ENCODE measurements at places on chromosomes 7 and 10.
A peak's percentile ranks its signal among the peaks of the same experiment; 100 is the strongest.

DNA sequence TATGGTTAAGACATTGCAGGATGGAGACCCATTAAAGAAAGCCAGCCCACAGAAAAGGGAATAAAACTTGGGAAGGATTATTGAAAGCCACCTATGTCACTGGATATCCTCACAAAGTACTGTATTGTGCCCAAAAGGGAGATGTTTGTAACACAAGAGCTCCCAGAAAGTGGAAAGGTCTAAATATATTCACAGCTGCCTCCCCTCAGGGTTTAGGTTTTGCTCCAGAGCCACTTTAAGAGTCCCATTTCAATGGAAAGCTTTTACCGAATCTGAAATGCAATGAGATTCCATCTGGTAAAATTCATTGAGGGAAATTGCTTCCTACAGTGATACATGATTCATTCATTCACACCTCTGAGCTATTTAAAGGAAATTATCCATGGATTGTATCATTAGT, 176.4 kb downstream of the XPNPEP1 start:
- DNase-seq = no peak

DNA sequence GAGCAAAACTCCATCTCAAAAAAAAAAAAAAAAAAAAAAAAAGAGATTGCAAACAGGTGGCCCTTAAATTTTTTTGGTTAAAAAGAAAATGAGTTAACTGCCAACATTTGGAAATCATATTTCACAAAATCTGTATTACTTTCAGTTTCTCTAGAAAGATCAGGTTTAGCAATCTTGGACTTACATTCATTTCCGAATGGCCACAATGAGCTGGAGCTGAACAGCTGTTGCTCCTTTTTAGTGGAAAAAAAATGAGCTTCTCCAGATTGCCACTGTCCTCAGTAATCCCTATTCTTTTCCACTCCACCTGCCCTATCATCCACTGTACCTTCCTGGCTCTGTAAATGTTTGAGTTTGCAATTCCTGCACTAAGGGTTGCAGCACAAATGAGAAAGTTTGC, 43.6 kb downstream of the RAB11FIP2 start:
- DNase-seq = no peak

DNA sequence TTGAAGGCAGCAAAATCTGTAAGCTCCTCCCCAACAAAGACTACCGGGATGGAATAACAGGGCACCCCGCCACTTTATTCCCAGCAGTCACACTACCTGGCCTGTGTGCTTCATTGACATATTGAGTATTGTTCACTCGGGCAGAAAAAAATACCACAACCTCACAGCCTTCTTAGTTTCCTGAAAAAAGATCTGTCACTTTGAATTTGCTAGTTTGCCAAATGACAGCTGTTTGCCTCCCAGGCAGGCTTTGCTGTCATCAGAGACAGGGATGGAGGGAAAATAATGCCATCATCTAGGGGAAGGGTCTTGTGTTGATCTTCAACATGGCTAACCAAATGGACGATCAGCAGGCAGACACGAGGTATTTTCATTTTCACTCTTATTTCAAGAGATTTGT, 26.9 kb downstream of the BMPER start:
- no peak for DNase-seq

DNA sequence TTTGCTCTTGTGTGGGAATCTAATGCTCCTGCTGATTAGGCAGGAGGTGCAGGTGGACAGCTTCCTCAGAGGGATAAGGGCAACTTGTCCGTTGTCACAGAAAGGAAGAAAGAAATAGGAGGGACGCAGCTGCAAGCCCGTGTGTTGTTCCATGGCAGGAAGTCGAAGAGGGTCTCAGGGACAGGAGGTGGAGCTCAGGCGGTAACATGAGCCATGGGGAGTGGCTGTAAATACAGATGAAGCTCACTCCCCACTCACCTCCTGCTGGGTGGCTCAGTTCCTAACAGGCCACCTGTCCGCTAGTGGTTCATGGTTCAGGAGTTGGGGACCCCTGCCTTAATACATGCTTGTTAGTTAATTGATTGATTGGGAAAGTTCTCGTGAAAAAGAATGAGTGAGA, 101.7 kb upstream of the SFMBT2 start:
- DNase-seq = no peak

DNA sequence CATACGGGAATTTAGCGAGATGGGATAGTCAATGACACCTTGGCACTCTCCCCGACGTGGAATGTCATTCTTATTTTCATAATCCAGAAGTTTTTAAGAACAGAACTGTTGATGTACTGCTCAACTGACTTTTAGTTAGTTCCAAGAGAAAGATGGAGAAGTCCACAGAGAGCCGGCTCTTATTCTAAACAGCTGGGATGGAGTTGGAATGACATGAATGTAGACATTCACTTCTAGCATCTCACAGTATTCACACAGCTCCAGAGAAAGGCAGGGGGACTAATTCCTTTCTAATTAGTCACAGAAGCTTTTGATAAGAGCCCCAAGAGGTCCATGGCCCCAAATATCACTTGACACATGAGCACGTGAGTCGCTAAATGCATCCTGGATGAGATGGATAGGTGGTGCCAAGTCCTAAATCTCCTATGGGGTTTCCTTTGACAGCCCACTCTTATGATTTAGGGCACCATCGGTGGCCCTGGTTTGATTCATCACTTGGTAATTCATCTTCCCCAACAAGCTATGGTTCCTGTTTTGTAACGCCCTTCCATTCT, 420.3 kb upstream of the AUTS2 start:
- DNase-seq = no peak

DNA sequence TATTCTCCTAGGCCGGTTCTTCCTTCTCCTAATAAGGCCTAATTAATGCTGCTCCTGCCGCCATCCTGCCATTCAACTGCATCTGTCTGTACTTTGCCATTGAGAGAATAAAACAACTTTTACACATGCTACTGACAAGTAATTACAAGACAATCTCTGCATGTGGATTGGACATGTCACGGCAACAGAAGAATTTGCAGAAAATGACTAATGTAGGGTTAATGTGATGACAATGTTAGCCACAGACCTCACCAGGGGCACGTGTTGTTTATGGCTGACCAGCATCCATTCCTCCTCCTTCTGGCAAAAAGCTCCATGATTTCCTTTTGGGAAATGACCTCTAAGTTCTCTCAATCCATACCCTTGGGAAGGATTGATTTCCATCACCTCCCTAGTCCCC, 58.0 kb downstream of the NEBL start:
- no peak for DNase-seq

DNA sequence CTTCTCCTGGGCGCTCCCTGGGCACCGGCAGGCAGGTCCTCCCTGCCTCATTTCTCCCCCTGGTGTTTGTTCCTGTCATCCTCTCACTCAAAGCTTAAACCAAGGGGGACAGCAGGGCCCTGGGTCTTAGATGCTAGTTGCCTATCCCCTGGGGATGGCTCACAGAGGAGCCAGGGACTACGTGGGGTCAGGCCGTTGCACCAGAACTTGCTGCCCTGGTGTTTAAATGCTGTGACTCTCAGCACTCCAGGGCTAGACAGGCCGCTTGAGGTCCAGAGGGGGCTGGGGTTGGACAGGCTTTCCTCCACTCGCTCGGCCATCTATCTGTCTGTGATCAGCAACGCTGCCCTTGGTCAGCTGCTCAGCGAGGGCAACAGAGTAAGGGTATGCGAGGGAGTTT, 340.3 kb downstream of the CXCL12 start:
- DNase-seq = no peak

GRCh38 chr7:101731502-101732084, 85.8 kb upstream of the CUX1 start:
- DNase-seq = no peak

- DNase-seq = peak; percentile 66
These were observed 56.8 kb downstream of the PARP12 start for GRCh38 chr7:140005754-140006503.

DNA sequence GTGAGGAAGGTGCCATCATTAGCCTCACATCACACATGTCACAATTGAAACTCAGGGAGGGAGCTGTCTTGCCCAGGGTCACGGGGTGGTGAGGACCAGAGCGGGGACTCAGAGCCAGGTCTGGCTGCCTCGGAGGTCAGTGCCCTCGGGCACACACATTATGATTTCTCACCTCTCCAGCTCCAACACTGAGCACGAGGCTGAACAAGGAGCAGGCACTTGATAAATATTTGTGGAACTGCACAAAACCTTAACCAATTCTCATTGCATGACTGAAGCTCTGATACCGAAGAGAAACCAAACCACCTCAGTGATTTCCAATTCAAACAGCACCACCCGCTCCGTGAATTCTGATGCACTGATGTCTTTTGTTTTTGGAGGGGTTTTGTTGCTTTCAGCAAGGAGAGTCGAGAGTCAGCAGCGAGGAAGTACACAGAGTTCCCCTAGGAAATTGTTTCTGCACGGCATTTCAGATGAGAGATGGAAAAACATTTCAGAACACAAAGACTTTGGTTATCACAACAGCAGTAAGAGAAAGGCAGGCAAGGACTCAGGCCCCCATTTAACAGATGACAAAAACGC, 55.3 kb upstream of the ZMIZ1 start:
- no peak for DNase-seq

DNA sequence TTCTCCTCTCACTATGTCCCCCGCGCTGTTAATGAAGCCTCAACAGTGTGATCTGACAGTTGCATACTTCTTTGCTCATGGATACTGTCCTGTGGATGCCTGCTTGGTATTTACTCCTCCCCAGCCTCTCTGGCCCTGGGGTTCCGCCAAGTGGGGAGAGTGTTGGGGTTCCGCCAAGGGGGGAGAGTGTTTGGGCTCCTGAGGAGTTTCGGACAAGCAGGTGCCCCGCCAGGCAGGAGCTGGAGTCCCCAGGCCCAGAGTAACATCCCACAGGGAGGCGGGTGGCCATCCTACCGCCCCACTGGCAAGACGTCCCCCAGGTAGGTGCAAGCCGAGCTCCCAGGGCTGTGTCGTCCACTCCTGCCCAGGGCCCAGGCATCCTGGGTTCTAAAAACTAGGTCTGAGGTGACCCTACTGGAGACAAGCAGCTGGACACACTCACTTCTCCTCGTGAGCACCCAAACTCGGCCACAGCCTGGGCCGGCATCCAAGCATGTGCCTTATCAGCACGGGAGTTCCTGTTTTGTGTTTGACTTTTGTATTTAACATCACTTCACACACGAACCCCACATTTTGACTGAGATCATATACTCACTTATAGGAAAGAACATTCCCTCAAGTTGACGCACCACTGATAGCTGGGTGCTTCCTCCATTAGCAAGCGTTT, 34.2 kb downstream of the CAMK2B start:
- DNase-seq = no peak

GRCh38 chr7:21868576-21868850, 77.2 kb downstream of the CDCA7L start:
- no peak for DNase-seq

DNA sequence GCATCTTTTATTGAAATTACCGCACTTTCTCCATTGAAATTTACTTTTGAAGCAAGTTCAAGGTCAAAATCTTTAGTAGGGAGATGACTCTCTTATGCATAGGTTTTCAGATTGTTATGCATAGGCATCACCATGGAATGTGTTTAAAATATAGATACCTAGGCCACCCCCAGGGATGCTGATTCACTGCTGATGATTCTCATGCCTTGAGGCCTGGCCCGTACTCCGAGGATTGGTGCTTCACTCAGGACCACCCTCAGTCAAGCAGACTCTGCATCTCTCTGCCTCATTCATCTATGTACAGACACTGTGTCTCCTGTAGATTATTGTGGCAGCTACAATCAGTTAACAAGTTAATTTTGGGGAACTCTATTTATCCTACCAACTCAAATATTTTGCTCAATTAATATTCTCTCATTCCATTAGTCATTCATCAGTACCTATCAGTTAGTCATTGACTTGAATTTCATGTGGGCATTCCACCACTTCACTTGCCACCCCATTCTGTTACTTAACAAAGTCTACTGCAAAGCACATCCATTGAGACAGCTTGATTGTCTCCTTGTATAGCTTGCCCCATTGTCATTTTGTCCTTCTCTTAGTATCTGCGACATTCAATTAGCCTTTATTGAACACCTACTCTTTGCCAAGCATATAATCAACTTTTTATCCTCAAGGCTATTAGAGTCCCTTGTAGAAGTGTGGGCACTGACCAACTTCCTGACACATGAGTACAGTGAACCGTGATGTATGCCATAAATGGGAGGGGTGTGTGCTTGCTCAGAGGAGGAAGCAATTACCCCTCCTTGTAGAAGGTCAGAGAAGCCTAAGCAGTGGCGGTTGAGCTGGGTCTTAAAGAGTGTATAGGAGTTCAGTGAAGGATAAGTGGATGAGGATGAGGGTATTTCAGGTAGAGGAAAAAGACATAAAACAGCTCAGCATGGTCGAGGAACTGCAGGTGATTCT, 255.6 kb upstream of the BMPER start:
- DNase-seq = no peak

- DNase-seq = no peak
These were observed 654.1 kb downstream of the INHBA start for GRCh38 chr7:41048771-41049170.

- DNase-seq = no peak
These were observed 104.3 kb downstream of the CLEC2L start for GRCh38 chr7:139627831-139628230.

DNA sequence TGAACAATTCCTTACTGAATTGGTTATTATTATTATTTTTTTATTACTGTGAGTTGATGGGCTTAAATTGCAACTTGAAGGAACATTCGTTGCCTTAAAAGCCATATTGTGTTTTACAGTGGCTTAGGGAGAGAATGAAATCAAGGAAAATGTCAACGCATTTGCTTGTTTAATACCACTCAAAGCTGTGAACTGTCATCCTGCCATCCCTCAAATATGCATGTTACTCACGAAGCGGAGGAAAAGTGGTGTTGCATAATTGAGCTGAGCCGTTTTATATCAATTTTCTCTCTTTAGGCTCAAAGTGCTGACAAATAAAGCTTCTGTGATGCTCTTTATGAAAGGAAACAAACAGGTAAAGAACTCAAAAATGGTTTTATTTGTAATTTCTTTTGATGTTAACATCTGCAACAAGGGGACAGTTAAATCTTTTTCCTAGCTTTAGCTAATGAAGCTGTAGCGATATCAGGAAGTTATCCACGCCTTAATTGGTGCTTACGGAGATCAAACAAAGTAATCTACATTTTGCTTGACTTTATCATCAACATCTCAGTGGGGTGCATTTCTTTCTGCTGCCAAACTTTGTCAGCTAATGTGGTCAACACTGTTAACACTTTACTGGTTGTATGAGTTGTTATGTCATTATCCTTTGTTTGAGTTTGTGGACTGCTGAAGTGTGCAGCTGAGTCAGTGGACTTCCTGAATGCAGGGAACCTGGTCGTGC, 33.1 kb downstream of the GLRX3 start:
- no peak for DNase-seq

DNA sequence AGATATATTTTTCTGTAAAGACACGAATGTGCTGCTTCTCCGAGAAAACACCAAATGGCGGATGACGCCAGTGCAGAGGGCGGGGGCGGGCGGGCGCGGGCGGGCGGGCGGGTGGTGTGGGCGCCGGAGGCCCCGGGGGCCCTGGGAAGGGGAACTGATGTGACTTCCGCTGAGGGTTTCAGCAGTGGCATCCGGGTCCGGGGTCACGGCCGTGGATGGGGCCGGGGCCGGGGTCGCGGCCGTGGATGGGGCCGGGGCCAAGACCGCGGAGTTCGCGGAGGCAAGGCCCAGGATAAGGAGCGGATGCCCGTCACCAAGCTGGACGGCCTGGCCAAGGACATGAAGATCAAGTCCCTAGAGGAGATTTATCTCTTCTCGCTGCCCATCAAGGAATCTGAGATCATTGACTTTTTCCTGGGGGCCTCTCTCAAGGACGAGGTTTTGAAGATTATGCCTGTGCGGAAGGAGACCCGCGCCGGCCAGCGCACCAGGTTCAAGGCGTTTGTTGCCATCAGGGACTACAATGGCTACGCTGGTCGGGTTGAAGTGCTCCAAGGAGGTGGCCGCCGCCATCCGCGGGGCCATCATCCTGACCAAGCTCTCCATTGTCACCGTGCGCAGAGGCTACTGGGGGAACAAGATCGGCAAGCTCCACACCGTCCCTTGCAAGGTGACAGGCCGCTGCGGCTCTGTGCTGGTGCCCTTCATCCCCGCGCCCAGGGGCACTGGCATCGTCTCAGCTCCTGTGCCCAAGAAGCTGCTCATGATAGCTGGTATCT, 20.3 kb upstream of the IGF2BP3 start:
- no peak for DNase-seq

Measured in hepatocyte (in vitro differentiated cells).